Renal cortex interstitium (tissue), 15 donors: ENCODE measurements at places on chromosomes 11 and 22. TPM values are rescaled to one million over a fixed set of nuclear protein-coding genes. Genes with fewer than 3 reads are reported as not detected.

- no peak for DNase-seq
Observed at GRCh38 chr11:82895437-82896091, 4.7 kb downstream of the PRCP start.

- DNase-seq, result no peak
Observed at GRCh38 chr11:108562746-108563581, 30.6 kb downstream of the EXPH5 start.

DNA sequence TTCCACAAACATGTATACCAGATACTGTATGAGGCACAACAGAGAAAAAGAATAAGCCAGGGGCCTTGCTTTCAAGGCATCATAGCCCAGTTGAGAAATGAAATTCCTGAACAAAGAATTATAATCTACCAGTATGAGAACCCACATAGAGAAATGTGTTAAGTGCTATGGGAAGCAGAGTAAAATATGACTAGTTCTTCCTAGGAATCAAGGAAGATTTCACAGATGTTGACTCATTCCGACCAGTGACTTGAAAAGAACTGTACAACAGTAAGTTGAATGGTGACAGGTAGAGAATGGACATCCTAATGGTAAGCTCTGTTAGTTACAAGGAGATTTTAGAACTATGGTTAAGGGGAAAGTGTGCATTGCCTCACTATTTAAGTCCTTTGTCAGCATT lies 102.6 kb downstream of the TRIM44 start:
- no peak for DNase-seq

DNA sequence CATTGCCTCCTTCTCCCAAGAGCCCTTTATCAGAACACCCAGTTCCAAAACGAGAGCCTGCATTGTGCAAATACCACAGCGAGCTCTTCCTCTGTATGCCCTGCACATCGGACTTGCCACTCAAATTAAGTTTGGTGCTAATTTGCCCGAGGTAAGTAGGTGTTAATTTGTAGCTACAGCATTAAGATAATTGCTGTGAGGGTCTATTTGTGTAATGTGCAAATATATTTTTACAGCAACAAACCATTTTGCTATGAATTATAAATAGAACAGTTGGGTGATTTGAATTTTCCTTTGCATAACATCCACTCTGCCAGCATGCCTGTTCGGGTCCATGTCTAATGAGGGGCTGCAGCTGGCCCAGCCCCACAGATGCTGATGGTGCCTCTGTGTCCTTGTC lies 8.1 kb downstream of the ARHGAP8 start:
- no peak for DNase-seq

- DNase-seq, result peak; percentile 25
Observed at GRCh38 chr11:67118181-67118766, 789 bp upstream of the KDM2A start.

C11orf65 gene
- polyA plus RNA-seq, result 3.5 TPM

GGTLC2 gene
- not detected for polyA plus RNA-seq

NPAT gene
- polyA plus RNA-seq, result 18.6 TPM

GRCh38 chr22:35379146-35379993 lies 1.5 kb upstream of the HMOX1 start:
- no peak for DNase-seq

KDM4E gene
- polyA plus RNA-seq, result 0.54 TPM

DNA sequence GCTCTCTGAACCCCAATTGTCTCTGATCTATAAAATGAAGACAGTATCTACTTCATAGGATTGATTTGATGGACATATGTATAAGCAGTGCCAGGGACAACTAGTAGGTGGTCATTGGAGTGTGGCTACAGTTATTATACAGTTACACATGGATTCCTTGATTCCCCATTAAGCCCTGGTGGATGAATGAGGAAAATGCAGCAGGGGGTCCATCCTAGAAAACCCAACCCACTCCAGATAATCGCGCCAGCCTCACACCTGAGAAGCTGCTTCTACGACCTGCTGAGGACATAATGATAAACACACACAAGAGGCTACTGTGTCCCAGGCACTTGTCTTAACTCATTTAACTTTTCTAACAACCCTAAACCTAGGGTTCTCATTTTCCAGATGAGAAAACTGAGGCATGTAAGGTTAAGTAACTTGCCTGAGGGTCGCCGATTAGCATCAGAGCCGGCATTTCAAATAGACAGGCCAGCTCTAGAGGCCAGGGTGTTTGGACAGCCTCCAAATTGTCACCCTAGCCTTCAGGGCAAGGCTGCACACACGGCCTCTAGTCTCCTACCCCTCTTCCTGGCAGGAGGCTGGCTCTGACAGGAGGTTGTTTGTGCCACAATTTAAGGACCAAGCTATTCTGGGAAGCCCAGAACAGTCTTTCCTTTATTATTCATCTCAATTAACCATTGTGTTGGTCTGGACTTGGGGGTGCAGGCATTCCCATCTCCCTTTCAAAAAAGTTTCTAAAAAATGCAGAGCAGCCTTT lies 3.8 kb upstream of the C11orf91 start:
- no peak for DNase-seq

MS4A4A gene
- polyA plus RNA-seq, result 10.1 TPM

GRCh38 chr11:111344032-111344431 lies 35.0 kb downstream of the POU2AF1 start:
- DNase-seq, result no peak

MFRP gene
- not detected for polyA plus RNA-seq

PKDREJ gene
- 0.36 TPM for polyA plus RNA-seq
